Right renal cortex interstitium (tissue), 3 donors: ENCODE measurements at places on chromosomes 5 and 9. TPM values are rescaled to one million over a fixed set of nuclear protein-coding genes. Genes with fewer than 3 reads are reported as not detected.

- no peak for DNase-seq
Measured at GRCh38 chr9:109923806-109924205, 143.8 kb downstream of the PALM2AKAP2 start.

DNA sequence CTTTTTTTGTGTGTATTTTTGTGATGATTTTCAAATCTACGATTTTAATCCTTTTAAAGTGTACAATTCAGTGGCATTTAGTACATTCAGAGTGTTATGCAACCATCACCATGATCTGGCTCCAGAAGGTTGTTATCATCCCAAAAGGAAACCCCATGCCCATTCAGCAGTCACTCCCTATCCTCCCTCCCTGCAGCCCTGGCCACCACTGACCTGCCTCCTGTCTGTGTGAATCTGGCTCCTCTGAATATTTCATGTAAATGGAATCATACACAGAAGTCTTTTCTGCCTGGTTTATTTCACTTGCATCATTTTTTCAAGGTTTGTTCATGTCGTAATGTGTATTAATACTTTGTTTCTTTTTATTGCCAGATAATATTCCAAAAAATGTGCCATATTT is 32.5 kb downstream of the HABP4 start:
- DNase-seq = no peak

DNA sequence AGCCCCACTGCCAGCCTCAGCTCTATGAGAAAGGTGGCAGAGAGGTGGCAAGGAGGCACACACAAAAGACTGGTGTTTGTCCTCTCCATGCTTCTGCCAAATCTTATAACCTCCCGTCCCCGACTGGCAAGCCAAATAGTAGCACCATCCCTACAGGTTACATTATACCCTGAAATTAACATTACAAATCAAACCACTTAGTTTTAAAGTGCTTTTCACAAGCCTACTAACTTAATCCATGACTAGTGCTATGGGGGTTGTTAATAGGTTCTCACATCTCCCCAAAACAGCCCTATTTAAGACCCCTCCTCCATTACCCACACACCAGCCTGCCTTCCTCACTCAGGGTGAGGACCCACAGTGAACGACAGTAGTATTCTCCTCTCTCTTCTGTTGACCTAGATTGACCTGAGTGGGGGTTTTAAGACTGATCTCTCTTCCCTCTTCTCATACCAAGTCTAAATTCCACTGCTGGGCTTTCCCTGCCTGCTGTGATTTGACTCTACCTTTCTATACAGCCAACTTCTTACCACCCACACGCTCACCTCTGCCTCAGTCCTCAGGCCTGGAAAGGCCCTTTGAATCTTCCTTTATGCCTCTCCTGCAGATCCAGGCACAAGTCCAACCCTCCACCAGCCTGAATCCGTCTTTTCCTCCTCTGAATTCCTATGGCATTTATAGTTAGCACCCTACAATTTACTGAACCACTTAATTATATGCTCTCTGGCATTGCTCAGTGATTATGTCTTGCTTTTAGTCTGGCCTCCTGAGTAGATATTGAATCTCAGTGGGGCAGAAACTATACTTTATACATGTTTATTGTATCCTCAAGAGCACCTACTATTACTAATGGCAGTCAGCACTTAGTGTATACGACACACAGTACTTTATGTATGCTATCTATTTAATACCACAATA is 116.1 kb downstream of the TMEM174 start:
- DNase-seq = no peak

DNA sequence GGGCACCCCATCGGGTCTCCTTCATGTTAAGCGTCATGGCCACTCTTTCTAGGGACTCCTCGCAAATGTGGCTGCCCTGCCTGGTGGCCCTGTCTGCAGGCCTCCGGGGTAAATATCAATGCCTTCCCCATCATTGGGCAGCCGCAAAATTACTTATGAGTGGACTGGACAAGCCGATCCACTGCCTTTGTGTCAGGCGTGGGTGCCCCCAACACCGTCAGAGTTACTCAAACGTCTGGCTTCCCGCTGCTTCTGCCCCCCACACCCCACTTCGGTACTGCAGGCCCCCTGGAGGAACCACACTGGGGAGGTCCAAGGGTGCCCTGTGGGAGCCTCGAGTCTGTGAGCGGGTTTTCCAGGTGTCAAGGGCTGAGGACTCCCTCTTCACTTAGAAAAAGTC is 3.8 kb downstream of the LHX3 start:
- DNase-seq = no peak

Gene EPB41L4A
- polyA plus RNA-seq = 20.4 TPM

Gene TSSK1B
- polyA plus RNA-seq = not detected
